NCI-H2171 treated with DMSO at 0.1 percent for 48 hours (cell line): ENCODE measurements at places on chromosomes 2 and 18.

DNA sequence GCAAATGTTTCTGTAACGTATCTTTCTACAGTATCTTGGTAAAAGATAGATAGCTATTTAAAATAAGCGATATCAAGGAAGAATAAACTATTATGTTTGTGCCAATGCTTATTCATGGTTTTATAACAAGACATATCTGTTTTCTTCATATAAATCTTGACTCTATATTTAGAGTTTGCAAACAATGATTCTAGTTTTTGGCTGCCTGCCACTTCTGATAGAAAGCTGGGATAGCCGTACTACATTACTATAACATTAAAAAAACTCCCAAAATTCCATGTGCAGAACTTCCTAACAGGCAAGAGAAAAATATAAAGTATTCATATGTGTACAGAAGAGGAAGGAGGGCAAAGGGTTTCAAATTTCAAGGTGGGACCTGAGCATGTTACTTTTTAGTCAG, 985.0 kb downstream of the BCL11A start:
- DNase-seq, result peak; percentile 31

GRCh38 chr2:35462226-35462998, 893.2 kb upstream of the CRIM1 start:
- no peak for DNase-seq

DNA sequence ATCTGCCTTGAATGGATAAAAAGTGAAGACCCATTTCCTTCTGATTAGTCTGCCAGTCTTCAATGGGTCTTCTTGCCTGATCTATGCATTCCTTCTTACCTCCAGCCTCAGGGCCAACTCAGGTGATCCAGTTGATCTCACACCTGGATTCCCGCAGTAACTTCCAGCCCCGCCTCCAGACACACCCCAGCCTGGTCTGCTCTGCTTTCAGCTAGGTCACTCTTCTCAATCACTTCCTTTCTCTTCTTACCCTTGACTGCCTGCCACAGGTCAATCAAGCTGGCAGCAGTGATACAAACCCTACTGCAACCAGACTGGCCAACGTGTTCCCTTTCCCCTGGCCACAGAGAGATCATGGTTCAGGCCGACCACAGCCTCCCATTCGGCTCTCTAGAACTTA, 263.6 kb downstream of the ZNF516 start:
- no peak for DNase-seq

DNA sequence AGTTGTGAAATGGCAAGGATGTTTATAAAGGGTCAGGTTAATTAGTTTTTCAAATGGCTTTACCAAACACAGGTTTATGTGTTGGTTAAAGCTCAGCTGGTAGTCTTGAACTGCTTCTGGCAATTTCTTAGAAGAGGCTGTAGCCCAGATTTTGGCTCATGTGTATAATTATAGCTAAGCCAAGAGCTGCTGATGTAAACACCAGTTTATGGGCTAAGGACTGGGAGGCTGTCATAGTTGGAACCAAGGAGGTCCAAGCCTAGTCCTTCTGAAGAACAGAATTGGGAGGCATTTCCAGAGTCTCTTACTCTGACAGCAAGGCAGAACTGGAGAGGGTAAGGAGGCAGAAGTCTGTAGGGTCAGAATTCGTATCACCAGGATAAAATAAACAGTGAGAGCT, 25.4 kb downstream of the UBE2E3 start:
- DNase-seq, result no peak

- no peak for DNase-seq
Measured at GRCh38 chr18:35618696-35619095, 37.2 kb downstream of the GALNT1 start.

- DNase-seq, result peak; percentile 41
Measured at GRCh38 chr2:108607706-108608301, 73.5 kb downstream of the LIMS1 start.

GRCh38 chr2:29802986-29803385, 118.4 kb downstream of the ALK start:
- DNase-seq, result no peak

GRCh38 chr2:207115715-207116364, 49.9 kb downstream of the KLF7 start:
- no peak for DNase-seq

DNA sequence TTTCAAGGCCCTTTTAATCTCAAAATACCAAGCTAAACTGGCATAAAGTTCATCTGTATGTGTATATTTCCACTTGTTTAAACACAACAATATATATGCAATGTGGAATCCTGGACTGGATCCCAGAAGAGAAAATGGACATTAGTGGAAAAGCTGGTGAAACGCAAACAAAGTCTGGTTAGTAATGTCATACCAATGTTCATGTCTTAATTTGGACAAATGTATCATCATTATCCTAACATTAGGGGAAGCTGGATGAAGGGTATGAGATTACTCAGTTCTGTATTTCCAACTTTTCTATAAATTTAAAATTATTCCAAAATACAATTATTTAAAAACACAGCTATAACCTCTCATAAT, 3.8 kb downstream of the SP3 start:
- no peak for DNase-seq

- no peak for DNase-seq
Measured at GRCh38 chr2:104932243-104932642, 78.3 kb downstream of the POU3F3 start.

- peak; percentile 67 for DNase-seq
Measured at GRCh38 chr2:33058716-33059470, 112.1 kb downstream of the LTBP1 start.
